ENCODE measurements at places on chromosomes 1 and 21.

- DNase-seq, result no peak
- H3K27ac ChIP-seq, result no peak overlapping the region
- H3K4me3 ChIP-seq, result no peak overlapping the region
- no peaks in the 10 kb centered on the region for H3K36me3 ChIP-seq
- H3K27me3 ChIP-seq, result peaks cover 1% of the 10 kb centered on the region
Observed at GRCh38 chr1:158793604-158794003, 12.6 kb upstream of the OR6N2 start.

- H3K27ac ChIP-seq, result no peak overlapping the region
- H3K4me3 ChIP-seq, result no peak overlapping the region
- DNase-seq, result no peak
- no peaks in the 10 kb centered on the region for H3K36me3 ChIP-seq
Observed at GRCh38 chr1:84771895-84772294, 81.6 kb upstream of the SSX2IP start.

DNA sequence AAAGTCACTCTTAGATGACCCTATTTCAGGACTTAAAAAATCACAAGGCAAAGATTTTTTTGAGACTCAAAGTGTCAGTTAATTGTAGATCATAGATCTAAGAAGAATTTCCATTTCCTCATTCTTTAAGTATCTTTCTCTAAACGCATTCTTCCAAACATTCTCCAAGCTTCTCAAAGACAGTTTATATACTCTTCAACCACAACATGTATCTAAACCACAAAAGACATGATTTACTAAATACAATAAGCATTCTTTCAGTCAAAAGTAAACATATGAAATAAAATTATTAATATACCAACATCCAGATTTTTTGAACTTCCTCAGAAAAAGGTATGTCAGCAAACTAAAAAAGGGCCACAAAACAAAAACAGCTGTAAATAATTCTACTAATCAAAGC, 24.4 kb downstream of the RC3H1 start:
- no peak for DNase-seq
- no peak overlapping the region for H3K27ac ChIP-seq
- no peak overlapping the region for H3K4me3 ChIP-seq

GRCh38 chr1:235851939-235852338, 14.8 kb downstream of the LYST start:
- no peak overlapping the region for H3K4me3 ChIP-seq
- peaks cover 2% of the 10 kb centered on the region for H3K4me1 ChIP-seq

All from aorta (tissue), 5 donors.